Effector memory CD4-positive, alpha-beta T cell (primary cell): ENCODE measurements at places on chromosomes 3 and 15.

- DNase-seq = no peak
These were observed 113.8 kb downstream of the ADCY5 start for GRCh38 chr3:123335007-123335670.

DNA sequence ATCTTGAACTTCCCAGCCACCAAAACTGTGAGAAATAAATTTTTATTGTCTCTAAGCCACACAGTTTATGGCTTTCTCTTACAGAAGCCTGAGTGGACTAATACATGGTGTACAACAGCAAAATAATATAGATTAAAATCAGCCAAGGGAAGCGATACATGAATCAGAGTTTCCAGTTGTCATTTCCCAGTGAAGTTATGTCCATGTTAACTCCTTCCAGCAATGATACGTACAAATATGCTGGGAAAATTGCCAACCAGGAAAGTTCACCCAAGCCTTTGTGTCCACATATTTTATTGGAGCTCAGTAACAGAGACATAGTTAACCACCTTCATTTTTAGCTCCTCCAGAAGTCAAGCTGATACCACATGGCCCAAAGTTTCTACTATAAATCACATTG lies 280.9 kb upstream of the KCNMB2 start:
- no peak for DNase-seq

GRCh38 chr15:77581896-77582569 lies 50.7 kb downstream of the LINGO1 start:
- DNase-seq = no peak

DNA sequence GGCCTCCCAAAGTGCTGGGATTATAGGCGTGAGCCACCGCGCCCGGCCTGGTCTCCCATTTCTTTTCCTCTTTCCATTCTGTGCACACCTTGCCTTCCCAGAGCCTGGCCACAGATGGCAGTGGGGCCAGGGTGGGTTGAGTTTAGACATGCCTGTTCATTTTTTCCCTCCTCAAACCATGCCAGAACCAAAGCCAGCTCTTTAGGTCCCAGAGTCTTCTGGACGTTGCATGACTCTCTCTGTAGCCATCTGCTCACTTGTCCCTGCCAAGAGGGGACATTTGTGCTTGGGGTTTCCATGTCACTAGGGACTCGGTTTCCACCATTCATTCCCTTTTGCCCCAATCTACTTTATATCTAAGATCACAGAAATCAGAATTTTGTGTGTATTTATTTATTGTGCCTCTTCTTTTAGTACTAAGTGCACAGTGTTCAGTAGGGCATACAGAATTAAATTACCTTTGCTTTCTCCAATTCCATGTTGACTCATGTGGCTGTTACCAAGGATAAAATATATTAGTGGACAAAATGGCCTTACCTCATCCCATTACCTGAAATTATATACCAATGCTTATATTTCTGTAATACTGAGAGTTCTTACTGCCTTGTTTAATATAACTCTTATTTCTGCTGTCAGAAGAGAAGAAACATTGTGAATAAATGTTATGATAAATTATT lies 49.6 kb downstream of the USP13 start:
- DNase-seq = no peak

GRCh38 chr3:119746423-119746822 lies 35.5 kb upstream of the NR1I2 start:
- DNase-seq = no peak

- DNase-seq = no peak
These were observed 83.1 kb downstream of the GAP43 start for GRCh38 chr3:115706311-115706829.

- no peak for DNase-seq
These were observed 88.9 kb downstream of the EOMES start for GRCh38 chr3:27633224-27633545.

DNA sequence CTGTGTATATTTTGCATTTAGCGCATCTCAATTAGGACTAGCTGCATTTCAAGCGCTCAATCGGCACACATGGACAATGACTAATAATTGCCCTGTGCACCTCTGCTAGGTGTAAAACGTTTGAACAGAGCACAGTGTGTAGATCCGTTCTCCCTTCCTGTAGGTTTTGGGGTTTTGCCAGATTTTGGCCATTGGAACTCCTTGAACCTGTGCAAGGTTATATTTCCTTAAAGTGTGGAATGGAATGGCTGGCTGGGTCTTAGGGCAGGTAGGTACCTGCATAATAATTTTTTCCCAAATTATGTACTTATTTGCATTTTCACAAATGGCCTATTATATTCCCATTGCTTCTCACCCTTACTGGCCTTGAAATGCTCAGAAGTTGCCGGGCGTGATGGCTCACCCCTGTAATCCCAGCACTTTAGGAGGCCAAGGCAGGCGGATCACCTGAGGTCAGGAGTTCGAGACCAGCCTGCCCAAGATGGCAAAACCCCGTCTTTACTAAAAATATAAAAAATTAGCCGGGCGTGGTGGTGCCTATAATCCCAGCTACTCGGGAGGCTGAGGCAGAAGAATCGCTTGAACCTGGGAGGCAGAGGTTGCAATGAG lies 777 bp downstream of the RNU5B-1 start:
- DNase-seq = no peak

GRCh38 chr3:140252812-140253656 lies 318.0 kb downstream of the CLSTN2 start:
- no peak for DNase-seq

GRCh38 chr15:91077029-91077428 lies 23.0 kb upstream of the SV2B start:
- no peak for DNase-seq

- no peak for DNase-seq
These were observed 119.2 kb upstream of the THBS1 start for GRCh38 chr15:39461536-39462130.

DNA sequence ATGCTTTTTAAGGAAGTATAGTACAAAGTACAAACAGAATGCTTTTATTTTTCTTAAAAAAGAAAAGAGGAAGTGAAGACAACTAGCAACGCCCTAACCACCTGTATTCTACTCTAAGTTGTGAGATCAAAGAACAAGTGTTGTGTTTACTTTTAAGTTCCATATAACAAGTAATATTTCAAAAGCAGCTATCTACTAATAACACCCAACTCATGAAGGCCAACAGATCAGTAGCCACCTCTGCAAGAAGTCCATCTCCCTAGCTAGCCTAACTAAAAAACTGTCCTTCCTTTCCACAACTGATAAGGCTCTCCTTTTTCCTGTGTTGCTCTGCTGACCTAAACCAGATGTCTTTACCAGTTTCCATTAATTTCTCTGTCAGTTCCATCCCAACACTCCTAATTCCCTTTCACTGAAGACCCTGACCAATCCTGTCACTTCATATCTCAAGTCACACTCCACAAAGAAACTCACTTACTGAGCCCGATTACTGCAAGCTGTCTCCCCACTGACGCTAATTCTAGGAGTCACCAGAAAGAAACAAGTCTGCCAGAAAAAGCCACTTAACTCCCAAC lies 26.9 kb downstream of the PHC3 start:
- no peak for DNase-seq

DNA sequence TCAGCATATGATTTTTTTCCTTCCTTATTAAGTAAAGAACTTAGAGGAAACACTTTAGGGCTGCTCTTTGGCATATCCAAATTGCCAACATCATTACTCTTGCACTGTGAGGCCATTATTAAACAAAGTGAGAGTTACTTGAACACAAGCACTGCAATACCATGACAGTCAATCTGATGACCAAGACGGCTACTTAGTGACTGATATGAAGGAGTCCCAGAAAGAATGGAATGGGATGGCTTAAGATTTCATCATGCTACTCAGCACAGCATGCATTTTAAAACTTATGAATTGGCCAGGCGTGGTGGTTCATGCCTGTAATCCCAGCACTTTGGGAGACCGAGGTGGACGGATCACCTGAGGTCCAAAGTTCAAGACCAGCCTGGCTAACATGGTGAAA lies 55.2 kb downstream of the FAM98B start:
- DNase-seq = no peak

- no peak for DNase-seq
These were observed 8.8 kb upstream of the PRKAR2A start for GRCh38 chr3:48856469-48856868.

DNA sequence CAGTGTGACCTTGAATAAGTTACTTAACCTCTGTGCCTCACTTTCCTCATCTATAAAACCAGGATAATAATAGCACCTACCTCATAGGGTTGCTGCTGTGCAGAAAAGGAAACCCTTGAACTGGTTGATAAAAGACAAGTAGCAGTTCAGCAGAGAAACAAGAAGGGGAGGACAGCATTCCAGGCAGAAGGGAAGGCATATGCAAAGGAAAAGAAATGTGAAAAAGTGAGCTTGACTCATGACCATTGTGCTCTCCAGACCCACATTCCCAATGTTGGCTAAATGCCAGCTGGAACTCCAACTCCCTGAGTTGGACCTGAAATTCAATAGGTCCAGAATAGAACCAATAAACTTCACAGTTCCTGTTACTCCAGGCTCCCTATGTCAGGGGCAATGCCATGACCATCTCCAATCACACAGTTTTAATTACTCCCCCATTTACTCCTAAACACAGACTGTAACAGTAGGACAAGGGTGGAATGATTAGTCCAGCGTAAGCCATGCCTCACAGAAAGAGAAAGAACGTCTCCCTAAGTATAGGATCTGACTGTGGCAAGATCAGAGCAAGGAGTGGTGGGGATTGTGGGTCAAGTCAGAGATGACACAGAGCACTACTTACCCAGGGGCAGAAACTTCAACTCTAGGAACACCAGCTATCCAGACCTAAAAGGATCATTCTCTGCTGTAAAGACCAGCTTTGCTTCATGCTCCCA lies 26.9 kb downstream of the PRKAR2A start:
- no peak for DNase-seq

- DNase-seq = no peak
These were observed 34.8 kb upstream of the RAB6B start for GRCh38 chr3:133930341-133930933.

DNA sequence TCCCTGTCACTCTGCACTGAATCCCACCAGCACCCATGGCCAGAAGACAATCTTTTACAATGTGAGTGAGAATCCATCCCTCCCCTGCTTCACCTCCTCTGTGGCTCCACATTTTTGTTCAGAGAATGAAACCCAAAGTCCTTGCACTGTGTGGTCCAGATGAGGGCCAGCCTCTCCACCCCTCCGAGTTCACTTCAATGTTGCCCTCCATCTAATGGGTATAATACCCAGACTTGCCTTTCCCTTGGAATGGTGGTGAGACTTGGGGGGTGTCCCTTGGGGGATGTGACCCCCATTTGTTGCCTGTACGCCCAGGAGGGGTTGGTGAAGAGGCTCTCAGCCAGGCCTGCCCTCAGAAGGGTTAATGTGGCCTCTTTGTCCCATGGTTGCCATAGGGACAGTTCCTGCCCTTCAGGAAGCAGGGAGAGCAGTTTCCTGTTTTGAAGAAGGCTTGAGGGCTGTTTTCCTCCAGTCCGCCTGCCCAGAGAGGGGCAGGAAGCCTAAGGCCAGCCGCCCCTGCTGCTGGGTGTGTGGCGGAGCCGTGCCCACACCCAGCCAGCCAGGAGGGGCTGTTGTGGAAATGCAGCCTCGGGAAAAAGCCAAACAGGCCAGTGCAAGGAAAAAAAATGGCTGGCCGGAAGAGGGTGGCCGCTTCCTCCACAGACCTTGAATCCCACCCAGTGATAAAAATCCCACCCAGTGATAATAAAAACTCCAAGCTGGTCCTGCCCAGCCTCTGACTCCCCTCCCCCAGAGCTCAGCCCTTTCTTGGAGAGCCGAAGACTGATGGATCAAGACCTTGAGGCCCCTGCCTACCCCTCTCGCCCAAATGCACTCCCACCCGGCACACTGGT lies 14.6 kb upstream of the FGD5 start:
- no peak for DNase-seq

GRCh38 chr15:82064824-82065223 lies 19.0 kb upstream of the MEX3B start:
- DNase-seq = no peak

DNA sequence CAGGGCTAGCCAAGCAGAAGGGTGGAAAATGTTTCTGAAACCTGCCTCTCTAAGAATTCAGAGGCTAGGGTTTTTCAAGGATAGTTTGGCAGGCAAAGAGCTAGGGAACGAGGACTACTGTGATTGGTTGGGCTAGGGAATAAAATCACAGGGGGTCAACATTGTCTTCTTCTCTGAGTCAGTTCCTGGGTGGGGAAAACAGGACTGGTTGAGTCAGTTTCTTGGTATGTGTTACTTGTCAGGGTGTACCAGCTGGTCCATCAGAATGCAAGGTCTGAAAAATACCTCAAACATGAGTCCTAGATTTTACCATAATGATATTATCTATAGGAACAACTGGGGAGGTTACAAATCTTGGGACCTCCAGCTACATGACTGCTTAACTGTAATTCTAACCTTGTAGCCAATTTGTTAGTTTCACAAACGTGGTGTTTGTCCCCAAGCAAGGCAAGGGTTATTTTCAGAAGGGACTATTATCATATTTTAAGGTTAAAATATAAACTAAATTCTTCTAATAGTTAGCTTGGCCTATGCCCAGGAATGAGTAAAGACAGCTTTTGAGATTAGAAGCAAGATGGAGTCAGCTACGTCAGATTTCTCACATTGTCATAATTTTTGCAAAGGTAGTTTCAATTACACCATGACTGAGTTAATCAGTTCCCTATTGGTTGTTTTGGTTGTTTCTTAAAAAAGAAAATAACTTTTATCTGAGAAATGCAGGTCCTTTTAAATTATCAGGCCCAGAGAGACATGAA lies 231.5 kb downstream of the ALCAM start:
- DNase-seq = no peak

DNA sequence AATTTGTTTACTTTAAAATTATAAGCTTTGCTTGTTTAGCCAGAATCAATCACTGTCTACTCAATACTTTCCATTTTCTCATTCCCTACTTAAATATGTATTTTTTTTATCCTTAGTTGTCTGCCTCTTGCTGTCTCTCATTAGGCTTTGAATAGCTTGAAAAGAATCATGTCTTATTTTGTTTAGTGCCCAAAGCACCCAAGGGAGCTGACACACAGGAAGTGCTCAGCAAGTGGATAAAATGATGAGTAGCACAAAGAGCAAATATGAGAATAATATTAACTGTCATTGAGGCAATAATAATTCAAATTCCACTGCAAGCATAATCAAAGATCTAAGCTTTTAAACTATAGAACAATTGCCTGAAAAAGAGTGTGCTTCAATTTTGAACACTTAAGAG lies 19.0 kb upstream of the IL1RAP start:
- no peak for DNase-seq

DNA sequence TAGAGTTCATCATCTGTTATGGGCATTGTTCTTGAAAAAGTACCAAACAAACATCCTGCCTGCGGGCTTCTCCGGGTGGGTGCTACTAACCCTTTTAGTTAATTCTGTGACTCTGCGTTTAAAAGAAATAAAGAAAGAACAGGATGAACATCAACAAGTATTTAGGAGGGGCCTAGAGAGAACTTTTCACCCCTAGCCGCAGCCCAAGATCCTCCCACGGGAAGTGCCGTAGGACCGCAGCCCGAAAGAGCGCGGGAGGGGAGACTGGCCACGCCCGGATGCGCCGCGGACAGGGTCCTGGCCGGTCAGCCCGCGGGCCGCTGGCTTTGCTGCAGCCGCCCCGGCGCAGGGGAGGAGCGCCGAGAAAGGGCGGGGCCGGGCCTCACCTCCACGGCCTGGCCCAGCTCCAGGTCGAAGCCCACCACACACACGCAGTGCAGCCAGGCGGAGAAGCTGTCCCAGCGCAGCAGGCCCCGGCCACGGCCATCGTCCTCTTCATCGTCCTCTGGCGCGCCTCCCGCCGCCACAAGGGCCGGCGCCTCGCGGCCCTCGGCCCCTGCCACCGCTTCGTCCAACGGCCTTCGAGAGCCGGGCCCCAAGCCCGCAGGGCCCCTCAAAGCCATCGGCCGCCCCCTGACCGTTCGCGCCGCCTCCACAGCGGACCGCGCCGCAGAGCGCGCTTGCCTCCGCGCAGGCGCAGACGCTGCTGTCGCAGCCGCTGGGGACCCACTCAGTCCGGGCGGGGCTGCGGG lies at the start of gene DENND6A:
Gene DENND6A (minus strand): TSS at position 682 of the 752 bp plus-strand sequence. CDS start 59 bp downstream, at position 623.
- peak; percentile 96 for DNase-seq

- DNase-seq = no peak
These were observed 106.2 kb downstream of the ADCY5 start for GRCh38 chr3:123342631-123343080.
